ENCODE measurements at places on chromosomes 4 and X.

DNA sequence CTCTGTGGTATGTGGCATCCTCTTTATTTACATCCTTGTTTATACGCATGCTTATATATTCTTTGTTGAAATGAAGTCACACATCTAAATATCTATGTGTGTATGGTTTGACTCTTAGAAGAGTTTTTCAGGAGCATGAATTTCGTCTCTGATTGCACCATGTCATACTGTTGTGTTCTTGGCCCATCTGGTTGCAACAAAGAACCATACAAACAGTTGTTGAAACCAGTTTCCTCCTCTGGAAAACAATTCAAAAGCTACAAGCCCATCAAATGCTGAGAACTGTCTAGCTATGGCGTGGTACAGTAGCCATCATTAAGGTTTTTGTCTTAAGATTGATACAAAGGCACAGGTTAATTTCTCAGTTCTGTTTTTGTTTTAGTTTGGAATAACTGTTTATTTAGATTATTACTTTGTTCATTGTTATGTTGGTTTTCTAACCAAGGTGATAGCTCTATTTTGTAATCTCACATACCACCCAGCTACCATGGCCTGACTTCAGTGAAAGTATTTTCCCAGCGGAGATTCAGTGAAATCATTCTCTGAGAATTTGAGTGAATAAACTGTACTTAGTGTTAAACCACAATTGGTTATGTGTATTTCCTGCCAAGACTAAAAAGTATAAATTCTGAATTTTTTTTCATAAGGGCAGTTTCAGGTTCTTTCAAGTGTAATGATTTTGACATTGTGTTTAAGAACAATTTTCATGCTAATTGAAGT, 91.0 kb downstream of the ARHGAP24 start:
- no peak for DNase-seq

DNA sequence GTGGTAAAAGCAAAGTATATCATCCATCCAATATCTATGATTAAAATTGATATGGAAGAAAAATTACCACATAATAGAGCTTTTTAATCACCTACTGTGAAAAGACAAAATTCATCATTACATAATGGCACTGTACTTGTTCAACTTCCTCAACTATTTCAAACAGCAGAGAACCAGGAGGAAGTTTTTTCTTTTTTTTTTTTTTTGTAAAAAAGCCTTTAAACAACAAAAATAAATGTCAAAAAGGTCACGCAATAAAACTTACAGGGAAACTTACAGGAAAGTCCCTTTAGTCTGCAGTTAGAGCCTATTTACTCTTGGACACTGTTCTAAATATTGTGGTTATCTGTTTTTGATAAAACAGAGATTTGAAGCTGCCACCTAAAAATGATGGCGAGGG, 4.8 kb downstream of the PDGFC start:
- DNase-seq = no peak

- DNase-seq = no peak
These were observed 67.8 kb downstream of the SLC34A2 start for GRCh38 chr4:25723409-25723808.

- no peak for DNase-seq
These were observed 247.1 kb downstream of the BCOR start for GRCh38 chrX:39850630-39851152.

Data from Right ventricle myocardium superior (tissue), 1 donor.